CD4-positive, alpha-beta T cell (primary cell): ENCODE measurements at places on chromosomes 16 and 17. TPM values are rescaled to one million over a fixed set of nuclear protein-coding genes. Genes with fewer than 3 reads are reported as not detected.

DNA sequence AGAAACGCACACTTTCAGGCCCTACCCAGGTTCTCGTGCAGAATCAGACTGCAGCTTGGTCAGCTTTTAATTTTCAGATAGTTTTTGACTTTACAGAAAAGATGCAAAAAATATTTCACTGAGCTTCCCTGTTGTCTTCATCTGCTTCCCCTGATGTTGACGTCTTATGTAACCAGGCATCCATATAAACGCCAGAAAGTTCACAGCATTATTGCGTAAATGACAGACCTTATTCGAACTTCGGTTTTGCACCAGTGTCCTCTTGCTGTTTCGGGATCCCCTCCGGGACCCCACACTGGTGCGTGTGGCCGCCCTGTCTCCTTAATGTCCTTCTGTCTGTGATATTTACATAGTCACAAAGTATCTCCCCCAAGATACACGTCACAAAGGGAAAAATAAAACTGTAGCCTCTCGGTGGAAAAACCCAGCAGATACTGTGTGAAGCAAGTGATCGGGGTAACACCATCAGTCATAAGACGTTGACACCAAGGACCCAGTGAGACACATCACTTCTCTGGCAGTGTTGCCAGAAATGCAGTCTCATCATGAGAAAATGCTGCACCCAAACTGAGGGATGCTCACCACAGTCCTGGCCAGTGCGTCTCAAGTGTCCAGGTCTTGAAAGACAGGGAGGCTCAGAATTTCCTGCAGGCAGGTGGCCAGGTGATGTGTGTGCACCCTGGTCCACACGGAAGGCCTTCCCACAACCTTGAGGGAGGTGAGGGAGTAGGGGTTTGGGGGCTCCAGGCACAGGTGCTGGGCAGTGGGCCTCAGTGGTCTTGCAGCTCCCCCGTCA is 4.3 kb downstream of the BANP start:
- no peak for DNase-seq
- H3K4me3 ChIP-seq = peak overlapping the region; percentile 35
- H3K27me3 ChIP-seq = no peaks in the 10 kb centered on the region
- peaks cover 28% of the 10 kb centered on the region for H3K36me3 ChIP-seq
- H3K27ac ChIP-seq = peak overlapping the region; percentile 67
- peaks cover 85% of the 10 kb centered on the region for H3K4me1 ChIP-seq

DNA sequence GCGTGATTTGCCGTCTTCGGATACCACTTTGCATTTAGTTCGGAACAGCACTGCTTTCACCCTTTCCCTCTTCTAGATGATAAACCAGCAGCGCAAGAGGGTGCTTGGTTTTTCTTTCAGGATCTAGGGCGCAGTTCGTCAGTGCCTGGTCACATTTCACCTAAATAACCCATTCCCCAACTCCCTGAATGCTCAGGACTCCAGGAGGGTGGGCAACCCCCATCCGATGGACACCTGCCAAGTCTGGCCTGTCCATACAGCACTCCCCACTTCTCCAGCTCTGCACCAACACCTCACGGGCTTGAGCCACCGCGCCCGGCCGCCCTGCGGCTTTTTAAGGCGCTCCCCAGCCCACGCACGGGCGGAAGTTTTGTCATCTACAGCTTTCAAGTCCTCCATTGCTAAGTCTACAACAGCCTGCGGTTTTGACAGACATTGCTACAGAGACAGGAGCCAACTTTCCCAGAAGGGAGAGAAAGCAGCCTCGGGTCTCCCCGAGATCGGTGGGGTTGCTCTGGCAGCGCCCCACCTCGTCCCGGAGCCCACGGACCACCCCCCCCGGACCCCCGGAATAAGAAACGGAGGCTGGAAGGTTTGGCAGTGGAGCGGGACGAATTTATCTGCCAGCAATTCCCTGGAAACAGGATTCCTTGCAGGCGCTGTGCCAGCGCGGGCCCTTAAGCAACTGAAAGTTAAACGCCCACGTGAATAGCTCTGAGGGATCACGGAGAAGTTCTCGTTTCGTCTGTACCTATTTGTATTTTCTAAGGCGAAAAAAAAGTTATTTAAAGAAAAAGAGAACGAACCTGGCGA is 38.6 kb upstream of the SLFN13 start:
- no peaks in the 10 kb centered on the region for H3K27me3 ChIP-seq
- H3K4me3 ChIP-seq = peak overlapping the region; percentile 89
- peaks cover 38% of the 10 kb centered on the region for H3K4me1 ChIP-seq
- peaks cover 54% of the 10 kb centered on the region for H3K36me3 ChIP-seq
- DNase-seq = peak; percentile 82

DNA sequence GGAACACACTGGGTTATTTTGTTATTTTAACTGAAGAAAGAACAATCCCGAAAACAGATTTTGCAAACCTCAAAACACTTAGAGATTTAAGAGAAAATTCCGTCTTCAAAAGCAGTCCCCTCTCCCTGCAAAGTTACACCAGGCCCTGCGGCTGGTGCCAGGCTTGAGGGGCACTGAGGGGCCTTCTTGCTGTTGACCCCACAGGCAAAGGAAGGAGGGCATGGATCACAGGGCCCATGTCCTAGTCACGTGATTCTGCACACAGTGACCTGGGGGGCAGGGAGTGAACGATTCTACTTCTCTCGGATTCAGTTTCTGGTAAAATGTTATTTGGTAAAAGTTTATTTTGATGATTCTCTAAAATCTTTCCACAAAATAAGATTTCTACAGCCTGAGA is 55.3 kb upstream of the FASN start:
- H3K27ac ChIP-seq = no peak overlapping the region
- H3K4me3 ChIP-seq = no peak overlapping the region
- peaks cover 3% of the 10 kb centered on the region for H3K36me3 ChIP-seq
- H3K4me1 ChIP-seq = peaks cover 10% of the 10 kb centered on the region

The CYLD gene
- total RNA-seq = 373 TPM

- peaks cover 93% of the 10 kb centered on the region for H3K36me3 ChIP-seq
- H3K27me3 ChIP-seq = no peaks in the 10 kb centered on the region
- no peaks in the 10 kb centered on the region for H3K4me1 ChIP-seq
- no peak overlapping the region for H3K4me3 ChIP-seq
Measured at GRCh38 chr17:48181653-48182052, 74.1 kb downstream of the SNX11 start.

- no peaks in the 10 kb centered on the region for H3K36me3 ChIP-seq
- H3K4me3 ChIP-seq = peak overlapping the region; percentile 78
- H3K4me1 ChIP-seq = peaks cover 27% of the 10 kb centered on the region
- DNase-seq = no peak
- H3K27ac ChIP-seq = no peak overlapping the region
- H3K27me3 ChIP-seq = no peaks in the 10 kb centered on the region
Measured at GRCh38 chr16:81316176-81316496, 1.4 kb downstream of the GAN start.

GRCh38 chr17:81432941-81433340 is 37.7 kb downstream of the BAHCC1 start:
- H3K36me3 ChIP-seq = no peaks in the 10 kb centered on the region
- peaks cover 26% of the 10 kb centered on the region for H3K4me1 ChIP-seq
- no peak for DNase-seq
- H3K4me3 ChIP-seq = no peak overlapping the region

The AKTIP gene
- total RNA-seq = 53.3 TPM

- H3K27ac ChIP-seq = no peak overlapping the region
- H3K27me3 ChIP-seq = peaks cover 2% of the 10 kb centered on the region
- H3K4me1 ChIP-seq = no peaks in the 10 kb centered on the region
- H3K4me3 ChIP-seq = no peak overlapping the region
Measured at GRCh38 chr16:23294260-23294659, 7.8 kb upstream of the SCNN1B start.

DNA sequence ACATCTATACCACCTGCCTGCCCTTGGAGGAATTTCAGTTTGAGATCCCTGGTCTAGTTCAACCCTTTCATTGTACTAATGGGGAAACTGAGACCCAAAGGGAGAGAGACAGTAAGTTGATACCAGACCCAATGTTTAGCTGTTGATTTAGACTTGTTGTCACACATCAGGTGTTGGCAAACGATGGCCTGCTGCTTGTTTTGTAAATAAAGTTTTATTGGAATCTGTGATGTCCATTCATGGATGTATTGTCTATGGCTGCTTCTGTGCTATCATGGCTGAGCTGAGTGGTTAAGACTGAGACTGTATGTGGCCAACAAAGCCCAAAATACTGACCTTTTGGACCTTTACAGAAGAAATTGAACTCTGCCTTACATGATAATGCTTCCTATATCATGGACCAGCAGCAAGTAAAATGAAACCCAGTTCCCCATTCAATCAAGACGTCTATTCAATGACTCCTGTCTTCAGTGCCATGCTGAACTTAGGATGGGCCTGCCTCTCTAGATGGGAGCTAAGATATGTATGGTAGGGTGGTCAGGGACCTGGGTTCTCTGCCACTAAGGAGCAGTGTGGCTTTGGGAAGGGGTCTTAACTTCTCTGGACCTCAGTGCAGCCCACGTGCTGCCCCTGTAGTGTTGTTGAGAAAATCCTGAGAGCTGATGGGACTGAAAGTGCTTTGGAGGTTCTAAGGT is 111.0 kb downstream of the IRX5 start:
- no peaks in the 10 kb centered on the region for H3K36me3 ChIP-seq
- H3K27ac ChIP-seq = no peak overlapping the region
- no peaks in the 10 kb centered on the region for H3K27me3 ChIP-seq
- H3K4me1 ChIP-seq = no peaks in the 10 kb centered on the region
- DNase-seq = no peak

GRCh38 chr17:77737442-77738265 is 220.8 kb upstream of the TNRC6C start:
- H3K4me3 ChIP-seq = no peak overlapping the region
- H3K27ac ChIP-seq = no peak overlapping the region
- DNase-seq = no peak
- H3K36me3 ChIP-seq = no peaks in the 10 kb centered on the region

- peaks cover 21% of the 10 kb centered on the region for H3K27me3 ChIP-seq
- peaks cover 26% of the 10 kb centered on the region for H3K4me1 ChIP-seq
- no peaks in the 10 kb centered on the region for H3K36me3 ChIP-seq
- no peak for DNase-seq
- H3K4me3 ChIP-seq = no peak overlapping the region
Measured at GRCh38 chr17:77282524-77283515, 142.1 kb downstream of the SEC14L1 start.

DNA sequence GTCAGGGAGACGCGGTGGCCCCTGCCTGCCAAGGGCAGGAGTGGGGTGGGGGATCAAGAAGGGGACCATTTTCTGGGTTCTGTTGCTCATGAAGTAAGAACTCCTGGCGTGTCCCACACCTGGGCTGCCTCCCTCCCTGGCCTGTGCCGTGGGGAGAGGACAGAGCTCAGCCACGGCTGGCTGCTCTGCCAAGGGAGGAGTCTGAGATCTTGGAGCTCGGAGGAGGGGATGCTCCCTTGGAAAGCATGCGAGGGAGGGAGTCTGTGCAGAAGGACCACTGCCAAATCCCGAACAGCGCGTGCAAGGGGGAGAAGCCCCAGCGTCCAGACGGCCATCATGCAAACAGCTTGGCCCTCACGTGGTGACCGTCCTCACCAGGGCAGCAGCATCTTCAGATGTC is 64.2 kb upstream of the ZNF469 start:
- H3K27ac ChIP-seq = no peak overlapping the region
- no peak overlapping the region for H3K4me3 ChIP-seq
- H3K4me1 ChIP-seq = no peaks in the 10 kb centered on the region

DNA sequence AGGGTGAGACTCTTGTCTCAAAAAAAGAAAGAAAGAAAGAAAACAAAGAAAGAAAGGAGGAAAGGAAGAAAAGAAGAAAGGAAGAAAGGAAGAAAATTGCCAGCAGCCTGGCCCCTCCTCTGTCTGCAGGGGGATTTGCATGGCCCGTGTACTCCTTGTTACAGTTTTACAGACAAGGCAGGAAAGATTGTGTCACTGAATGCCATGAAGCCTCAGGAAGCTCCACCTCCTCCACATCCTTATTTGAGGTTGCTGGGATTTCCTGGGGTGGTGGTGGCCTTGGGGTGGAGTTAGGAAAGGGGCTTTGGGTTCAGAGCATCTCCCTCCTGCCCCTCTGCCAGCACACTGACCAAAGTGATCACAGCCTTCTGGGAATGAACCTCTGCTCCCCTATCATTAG is 23.6 kb downstream of the CFAP20 start:
- no peak overlapping the region for H3K4me3 ChIP-seq
- no peak overlapping the region for H3K27ac ChIP-seq
- H3K4me1 ChIP-seq = no peaks in the 10 kb centered on the region

DNA sequence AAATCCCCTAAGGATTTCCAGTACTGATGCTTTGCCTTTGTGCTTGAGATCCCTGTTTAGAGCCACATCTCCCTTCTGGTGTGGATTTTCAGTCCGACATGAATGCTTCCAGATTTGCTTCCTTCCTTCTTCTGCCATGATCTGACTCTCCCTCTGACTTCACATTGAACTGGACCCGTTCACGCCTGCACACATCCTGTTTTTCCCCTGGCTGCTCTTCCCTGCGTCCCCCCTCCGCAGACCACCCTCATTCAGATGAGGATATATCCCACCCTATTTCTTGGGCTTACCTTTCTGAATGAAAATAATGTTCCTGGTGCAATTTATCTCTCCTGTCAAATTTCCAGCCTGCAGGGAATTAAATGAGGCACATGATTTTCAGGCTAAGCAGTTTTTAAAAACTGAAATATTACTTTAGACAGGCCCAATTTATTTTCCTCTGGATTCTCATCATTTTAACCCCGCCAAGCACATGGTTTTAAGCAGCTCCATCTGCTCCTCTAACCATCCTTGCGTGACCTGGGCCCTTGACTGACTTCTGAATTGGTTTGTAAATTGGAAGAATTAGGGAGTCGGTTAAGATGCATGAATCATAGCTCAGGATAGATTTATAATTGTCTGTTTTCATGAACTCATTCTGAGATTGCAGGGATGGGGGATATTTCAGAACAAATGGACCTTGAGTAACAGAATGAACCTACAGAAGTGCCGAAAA is 59.2 kb downstream of the BMERB1 start:
- no peaks in the 10 kb centered on the region for H3K27me3 ChIP-seq
- DNase-seq = no peak
- H3K27ac ChIP-seq = no peak overlapping the region

The MGAT5B gene
- 0.28 TPM for total RNA-seq

- H3K27me3 ChIP-seq = peaks cover 40% of the 10 kb centered on the region
- no peak overlapping the region for H3K27ac ChIP-seq
- no peak overlapping the region for H3K4me3 ChIP-seq
- peaks cover 28% of the 10 kb centered on the region for H3K4me1 ChIP-seq
- DNase-seq = no peak
- no peaks in the 10 kb centered on the region for H3K36me3 ChIP-seq
Measured at GRCh38 chr17:45016823-45017222, 34.6 kb downstream of the DCAKD start.

DNA sequence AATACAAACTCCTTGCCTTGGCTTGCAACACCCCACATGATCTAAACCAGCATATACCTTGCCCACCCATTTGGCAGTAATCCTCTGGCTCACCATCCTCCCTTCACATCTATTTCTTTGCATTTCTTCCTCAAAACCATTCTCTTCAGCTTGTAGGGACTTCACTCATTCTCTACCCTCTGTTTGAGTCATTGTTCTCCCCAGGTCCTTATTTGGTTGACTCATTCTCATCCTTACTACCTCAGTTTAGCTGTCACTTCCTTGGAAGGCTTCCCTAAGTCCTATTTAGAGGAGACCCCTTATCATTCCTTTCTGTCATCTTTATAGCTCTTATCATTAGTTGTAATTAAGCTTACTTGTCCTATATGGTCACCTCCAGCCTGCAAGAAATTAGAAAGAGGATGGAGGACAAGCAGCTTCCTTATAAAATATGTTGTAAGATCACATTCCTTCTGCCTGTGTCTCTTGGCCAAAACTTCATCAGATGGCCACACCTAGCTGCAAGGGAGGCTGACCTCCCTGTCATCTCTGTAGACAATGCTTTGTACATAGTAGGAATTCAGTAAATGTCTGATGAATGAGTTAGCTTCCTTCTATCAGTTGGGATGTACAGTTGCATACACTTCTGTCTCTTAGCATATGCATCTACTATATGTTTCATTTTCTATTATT is 1.7 kb downstream of the TTC19 start:
- no peak overlapping the region for H3K4me3 ChIP-seq
- H3K27ac ChIP-seq = no peak overlapping the region
- peaks cover 57% of the 10 kb centered on the region for H3K36me3 ChIP-seq
- no peak for DNase-seq
